Naive thymus-derived CD4-positive, alpha-beta T cell (primary cell): ENCODE measurements at places on chromosomes 12 and 14.

DNA sequence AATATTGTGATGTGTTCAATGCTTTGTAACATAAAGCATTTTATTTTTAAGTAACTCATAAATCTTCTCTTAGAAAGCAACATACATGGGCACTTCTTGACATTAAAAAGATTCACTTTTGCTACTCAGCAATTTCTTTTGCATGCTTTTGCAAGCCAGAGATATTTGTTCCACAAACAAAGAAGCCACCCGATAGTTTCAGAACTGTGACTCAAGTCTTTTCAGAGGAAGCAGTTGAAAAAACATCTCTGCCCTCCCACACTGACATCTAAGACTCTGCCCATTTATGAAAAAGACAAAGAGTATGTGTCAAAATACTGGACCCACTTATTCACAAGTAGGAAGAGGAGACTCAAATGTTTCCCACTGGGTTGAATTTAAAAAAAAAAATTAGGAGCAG lies 7.5 kb downstream of the APPL2 start:
- no peak overlapping the region for H3K27ac ChIP-seq
- DNase-seq: no peak
- peaks cover 42% of the 10 kb centered on the region for H3K36me3 ChIP-seq
- no peak overlapping the region for H3K4me3 ChIP-seq
- no peaks in the 10 kb centered on the region for H3K27me3 ChIP-seq

DNA sequence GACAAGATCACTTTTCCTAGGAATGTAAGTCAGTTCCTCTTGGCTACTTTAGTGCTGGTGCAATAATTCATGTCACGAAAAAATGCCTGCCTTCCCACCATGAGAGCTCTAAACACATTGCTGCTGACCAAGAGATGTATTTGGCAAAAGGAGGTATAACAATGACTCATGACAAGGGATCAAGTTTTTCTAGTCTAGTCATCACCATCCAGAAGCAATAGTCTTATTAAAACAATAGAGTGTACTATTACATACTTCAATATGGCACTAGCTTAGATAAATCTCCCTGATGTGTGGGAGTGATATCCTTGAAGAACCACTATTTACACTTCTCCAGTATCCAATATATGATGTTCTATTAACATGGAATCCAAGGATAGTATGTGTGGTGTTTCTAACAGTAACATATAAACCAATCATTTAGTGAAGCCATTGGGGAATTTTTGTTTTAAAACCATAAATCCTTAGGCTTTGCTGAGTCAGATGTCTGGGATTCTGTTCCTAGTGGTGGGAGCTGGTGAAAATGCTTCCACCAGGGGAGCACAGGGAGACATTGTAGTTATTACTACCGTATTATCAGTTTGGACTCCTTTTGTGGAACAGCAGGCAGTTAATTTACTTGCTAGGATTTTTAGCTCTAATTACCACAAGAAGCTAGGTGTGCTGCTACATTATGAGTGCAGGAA lies 1387.5 kb downstream of the LRFN5 start:
- no peak overlapping the region for H3K27ac ChIP-seq
- H3K4me1 ChIP-seq: no peaks in the 10 kb centered on the region
- no peak for DNase-seq
- no peaks in the 10 kb centered on the region for H3K36me3 ChIP-seq
- H3K27me3 ChIP-seq: no peaks in the 10 kb centered on the region
- H3K4me3 ChIP-seq: no peak overlapping the region

GRCh38 chr12:110004598-110004997 lies 5.4 kb downstream of the ANKRD13A start:
- no peak overlapping the region for H3K27ac ChIP-seq
- peaks cover 19% of the 10 kb centered on the region for H3K4me1 ChIP-seq

GRCh38 chr14:61179796-61180398 lies 101.2 kb downstream of the TMEM30B start:
- no peaks in the 10 kb centered on the region for H3K4me1 ChIP-seq
- H3K27ac ChIP-seq: no peak overlapping the region
- no peak for DNase-seq
- H3K4me3 ChIP-seq: no peak overlapping the region
- H3K27me3 ChIP-seq: no peaks in the 10 kb centered on the region
- H3K36me3 ChIP-seq: no peaks in the 10 kb centered on the region

- H3K36me3 ChIP-seq: no peaks in the 10 kb centered on the region
- H3K4me1 ChIP-seq: no peaks in the 10 kb centered on the region
- H3K27me3 ChIP-seq: no peaks in the 10 kb centered on the region
- no peak overlapping the region for H3K27ac ChIP-seq
Measured at GRCh38 chr14:94474581-94475031, 1.4 kb downstream of the SERPINA9 start.
